ENCODE measurements at places on chromosomes 5 and 9.
A peak's percentile ranks its signal among the peaks of the same experiment; 100 is the strongest.

DNA sequence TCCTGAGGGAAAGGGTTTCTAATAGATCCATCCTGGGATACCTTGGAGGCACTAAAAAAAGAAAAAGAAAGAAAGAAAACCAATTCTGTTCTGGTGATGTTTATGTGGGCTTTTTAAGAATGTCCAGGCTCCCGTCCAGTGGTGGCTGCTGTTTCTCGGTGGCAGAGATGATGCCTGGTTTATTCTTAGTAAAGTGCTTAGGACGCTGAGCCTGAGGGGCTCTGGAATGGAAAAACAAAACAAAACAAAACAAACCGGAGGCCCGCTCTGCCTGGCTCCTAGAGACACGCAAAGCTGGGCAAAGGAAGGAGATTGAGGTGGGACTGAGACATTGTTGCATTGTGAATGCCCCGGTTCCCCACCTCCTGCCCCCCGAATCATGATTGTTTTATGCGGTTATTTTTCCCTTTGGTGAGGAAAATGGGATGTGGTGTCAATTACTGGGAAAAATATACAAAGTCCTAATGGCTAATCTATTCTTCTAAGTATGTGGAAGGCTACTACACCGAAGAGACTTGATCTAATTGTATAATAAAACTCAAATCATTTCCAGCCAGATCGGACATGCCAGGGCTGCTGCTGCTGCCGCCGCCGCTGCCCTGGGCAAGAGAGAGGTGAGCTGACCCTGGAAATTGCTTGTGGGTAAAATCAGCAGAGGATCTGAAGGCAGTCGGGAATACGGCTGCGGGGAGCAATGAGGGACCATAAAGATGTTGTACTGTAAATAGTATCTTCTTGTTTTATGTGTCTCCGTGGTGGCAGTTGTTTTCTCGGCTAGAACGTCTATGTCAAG is 644.9 kb downstream of the CCDC171 start:
- DNase-seq: no peak

- DNase-seq: peak; percentile 9
Measured at GRCh38 chr9:127858041-127858512, 3.6 kb upstream of the ENG start.

- no peak for DNase-seq
Measured at GRCh38 chr5:99587983-99588382, 659.2 kb upstream of the CHD1 start.

- no peak for DNase-seq
Measured at GRCh38 chr5:131226899-131227298, 37.0 kb upstream of the CDC42SE2 start.

GRCh38 chr5:120684749-120685415 is 220.8 kb downstream of the PRR16 start:
- DNase-seq: no peak

DNA sequence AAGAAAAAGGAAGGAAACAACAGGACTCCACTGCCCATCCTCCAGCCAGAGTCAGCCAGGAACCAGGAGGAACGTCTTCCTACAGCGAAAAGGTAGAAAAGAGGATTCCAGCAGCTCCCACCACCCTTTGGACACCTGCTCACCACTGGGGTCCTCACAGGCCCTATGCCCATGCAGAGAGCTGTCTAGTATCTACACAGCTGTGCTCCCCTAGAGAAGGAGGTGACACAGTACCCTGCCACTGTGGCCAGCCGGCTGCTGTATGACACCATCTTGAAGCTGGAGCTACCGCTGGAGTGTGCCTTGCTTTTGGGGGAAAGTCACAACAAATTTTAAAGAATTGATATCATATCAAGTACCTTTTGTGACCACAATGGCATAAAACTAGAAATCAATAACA is 92.6 kb downstream of the GTF3C4 start:
- no peak for DNase-seq

GRCh38 chr5:135053278-135053677 is 19.2 kb upstream of the PITX1 start:
- DNase-seq: no peak

DNA sequence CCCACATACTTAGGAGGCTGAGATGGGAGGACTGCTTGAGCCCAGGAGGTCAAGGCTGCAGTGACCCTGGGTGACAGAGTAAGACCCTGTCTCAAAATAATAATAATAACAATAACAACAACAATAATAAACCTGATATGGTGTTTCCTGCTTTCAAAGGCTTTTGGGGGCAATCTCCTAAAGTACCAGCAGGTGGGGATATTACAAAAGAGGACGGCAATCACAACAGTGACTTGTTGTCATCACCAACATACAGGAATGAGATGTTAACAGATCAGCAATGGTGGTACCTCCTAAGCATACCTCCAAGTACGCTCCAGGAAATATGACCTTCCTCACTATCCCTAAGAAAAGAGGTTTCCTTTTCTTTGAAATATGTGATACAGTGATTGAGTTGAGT is 91.1 kb upstream of the RNF180 start:
- peak; percentile 27 for DNase-seq

DNA sequence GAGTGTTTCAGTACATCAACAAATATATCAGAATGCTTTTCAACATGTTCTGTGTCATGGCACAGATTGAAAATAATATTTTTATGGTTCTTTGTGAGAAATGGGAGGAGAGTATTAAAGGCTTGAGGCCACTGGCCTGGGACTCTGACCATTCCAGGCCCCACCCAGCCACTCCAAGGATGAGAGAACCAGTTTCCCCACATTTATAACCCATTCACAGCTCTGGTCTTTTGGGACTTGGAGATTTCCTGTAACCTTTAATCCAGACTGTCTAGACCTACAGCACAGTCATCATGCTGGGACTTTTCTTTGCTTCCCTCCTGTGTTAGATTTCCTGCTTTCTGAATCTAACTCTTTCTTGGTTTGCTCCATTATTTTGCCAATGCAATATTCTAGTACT is 389.6 kb downstream of the KIAA0825 start:
- no peak for DNase-seq

Data from NCI-H1694 (cell line).